Fibroblast of skin of right biceps (primary cell): ENCODE measurements at places on chromosomes 4 and X.

- DNase-seq = no peak
These were observed 494.5 kb downstream of the CFAP47 start for GRCh38 chrX:36414056-36414455.

- DNase-seq = peak; percentile 42
These were observed 63.3 kb upstream of the GAB1 start for GRCh38 chr4:143273160-143273917.

DNA sequence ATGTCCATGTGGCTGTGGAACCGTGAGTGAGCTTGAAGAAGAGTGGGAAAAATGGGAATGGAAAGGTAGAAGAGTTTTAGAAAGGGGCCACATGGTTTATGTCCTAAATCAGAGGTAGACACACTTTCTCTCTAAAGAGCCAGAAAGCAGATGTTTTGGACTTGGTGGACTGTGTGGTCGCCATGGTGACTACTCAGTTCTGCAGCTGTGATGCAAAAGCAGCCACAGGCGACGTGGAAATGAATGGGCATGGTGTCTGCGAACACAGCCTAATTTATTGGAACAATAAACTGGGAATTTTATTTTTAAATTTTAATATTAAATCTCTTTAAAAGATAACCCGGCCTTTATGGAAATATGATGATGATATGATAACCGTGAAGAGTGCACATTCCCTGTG lies 386.0 kb upstream of the FAT1 start:
- no peak for DNase-seq

DNA sequence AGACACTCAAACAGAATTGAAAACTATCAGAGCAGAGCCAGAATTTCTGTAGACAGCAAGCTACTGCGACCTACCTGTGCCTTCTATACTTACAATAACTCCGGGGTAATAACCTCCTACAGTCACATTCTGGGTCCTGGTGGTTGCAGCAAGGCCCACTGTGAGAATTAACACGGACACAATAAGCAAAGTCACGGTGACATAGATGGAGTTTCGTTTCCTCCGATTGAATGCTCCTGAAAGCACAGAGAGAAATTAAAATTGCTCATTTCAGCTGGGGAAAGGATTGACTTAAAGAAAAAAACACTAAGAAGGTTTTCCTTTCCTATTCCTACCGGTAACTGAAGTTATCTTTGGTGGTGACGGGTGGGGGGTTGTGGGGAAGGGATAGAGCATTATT lies 7.0 kb downstream of the TMEM255A start:
- no peak for DNase-seq

- DNase-seq = peak; percentile 41
These were observed 550.9 kb upstream of the BOD1L1 start for GRCh38 chr4:14178421-14178820.

DNA sequence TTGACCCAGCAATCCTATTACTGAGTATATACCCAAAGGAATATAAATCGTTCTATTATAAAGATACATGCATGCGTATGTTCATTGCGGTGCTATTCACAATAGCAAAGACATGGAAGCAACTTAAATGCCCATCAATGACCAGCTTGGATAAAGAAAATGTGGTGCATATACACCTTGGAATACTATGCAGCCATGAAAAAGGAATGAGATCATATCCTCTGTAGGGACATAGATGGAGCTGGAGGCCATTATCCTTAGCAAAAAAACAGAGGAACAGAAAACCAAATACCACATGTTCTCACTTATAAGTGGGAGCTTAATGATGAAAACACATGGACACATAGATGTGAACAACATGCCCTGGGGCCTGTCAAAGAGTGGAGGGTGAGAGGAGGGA lies 124.1 kb upstream of the AFF2 start:
- no peak for DNase-seq

DNA sequence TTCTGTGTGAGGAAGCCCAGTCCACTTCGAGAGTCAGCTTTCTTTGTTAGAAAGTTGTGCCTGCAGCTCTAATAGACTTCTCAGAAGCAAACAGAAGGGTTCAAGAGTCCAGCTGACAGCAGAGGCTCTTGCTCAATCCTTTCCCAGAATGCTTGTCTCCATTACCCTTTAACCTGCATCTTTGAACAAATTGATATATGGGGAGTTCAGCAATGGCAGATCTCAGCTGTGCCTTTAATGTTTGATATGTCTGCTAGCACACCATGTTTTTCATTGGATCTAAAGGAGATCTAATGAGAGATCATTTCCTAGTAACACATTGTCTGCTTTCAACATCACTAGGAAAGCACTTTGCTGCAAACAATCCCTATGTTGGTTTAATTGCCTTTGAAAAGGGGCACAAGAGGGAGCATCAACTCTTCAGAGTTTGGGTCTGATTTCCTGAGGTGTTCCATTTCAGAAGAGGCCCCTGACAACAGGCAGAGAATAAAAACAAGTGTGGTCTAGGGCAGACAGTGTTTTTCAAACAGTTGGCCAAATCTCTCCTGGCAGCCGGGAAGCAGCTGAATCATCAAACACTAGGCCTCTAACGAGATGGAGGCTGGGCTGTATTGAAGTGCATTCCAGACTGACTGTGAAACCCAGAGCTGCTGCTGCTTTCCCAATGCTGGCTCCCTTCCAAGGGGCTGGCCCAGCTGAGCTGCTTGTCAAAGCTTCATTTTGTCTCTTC lies 55.5 kb downstream of the LUZP4 start:
- peak; percentile 97 for DNase-seq

GRCh38 chrX:104195013-104195412 lies 28.8 kb downstream of the FAM199X start:
- DNase-seq = no peak

DNA sequence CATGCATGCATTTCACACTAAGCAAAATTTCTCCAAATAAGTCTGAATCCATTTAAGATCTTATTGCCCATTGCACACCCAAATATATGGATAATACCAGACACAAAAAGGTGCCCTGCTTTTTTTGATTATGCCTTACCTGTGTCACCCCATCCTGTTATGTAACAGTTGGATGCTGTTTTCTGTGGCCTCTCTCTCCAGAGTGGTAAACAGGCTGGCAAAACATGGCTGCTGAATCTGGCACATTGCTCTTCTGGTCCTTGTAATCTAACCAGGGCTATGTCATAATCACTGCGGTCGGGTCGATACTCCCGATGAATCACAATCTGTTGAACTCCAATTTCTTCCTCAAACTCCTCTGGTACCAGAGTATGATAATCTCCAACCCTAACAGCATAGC lies 70.1 kb downstream of the PRSS12 start:
- peak; percentile 61 for DNase-seq

DNA sequence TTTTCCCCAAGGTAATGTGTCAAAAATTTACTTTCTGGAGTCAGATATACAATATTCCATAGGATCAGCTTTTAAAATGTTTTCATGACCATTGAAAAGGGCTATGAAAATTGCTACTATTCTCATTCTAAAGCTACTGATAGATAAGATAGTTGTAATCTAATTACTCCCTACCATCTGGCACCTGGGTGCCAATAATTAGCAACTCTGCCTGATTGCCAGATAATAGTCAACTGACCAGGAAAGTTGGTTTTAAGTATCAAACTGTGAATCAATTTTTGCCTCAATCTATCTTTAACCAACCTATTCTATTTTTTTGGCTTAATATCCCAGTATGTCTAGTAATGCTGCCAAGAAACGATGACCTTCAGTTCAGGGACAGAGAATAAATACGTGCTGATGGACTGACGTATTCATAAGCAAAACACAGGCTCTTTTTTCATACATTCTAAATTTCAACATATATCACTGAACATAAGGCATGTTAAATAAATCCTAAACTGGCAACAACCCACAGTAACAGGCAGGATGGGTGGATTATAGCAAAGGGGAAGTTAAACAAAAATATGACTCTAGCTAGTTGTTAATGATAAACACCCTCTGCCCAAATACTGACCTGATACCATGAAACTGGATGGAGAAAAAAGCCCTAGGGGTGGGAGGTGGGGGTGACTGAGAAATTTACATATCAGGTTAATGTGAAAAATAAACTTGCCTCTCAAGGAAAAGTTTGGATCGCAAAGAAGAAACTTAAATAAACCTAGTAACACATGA lies 18.2 kb downstream of the SH3RF1 start:
- DNase-seq = peak; percentile 25

DNA sequence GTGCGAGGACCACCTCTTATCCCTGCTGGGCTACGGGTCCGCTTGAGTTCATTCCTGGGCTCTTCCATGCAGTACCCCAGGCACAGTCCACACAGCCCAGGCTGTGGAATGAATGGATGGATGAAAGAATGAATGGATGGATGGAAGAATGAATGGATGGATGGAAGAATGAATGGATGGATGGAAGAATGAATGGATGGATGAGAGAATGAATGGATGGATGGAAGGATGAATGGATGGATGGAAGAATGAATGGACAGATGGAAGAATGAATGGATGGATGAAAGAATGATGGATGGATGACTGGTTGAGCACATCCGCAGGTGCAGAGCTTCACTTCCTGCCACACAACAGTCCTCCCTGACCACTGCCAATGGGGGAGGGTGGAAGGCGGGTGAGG lies 28.2 kb downstream of the ACOX3 start:
- DNase-seq = no peak

DNA sequence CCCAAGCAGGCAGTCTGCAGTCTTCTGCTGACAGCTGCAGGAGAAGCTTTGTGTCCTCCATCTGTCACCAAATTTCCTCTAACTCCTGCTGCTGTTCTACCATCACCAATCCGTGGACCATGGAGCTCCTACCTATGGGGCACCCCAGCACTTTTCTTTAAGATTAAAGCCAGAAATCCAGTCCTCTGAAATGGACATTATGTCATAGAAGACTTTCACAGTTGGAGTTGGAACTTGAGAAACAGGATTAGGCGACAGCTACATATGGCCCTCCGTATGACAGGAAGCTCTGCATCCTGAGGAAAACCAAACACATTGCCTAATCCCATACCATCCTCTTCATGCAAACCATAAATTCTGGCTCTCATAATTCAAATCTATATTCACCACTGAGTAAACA lies 470.6 kb upstream of the GALNTL6 start:
- no peak for DNase-seq

DNA sequence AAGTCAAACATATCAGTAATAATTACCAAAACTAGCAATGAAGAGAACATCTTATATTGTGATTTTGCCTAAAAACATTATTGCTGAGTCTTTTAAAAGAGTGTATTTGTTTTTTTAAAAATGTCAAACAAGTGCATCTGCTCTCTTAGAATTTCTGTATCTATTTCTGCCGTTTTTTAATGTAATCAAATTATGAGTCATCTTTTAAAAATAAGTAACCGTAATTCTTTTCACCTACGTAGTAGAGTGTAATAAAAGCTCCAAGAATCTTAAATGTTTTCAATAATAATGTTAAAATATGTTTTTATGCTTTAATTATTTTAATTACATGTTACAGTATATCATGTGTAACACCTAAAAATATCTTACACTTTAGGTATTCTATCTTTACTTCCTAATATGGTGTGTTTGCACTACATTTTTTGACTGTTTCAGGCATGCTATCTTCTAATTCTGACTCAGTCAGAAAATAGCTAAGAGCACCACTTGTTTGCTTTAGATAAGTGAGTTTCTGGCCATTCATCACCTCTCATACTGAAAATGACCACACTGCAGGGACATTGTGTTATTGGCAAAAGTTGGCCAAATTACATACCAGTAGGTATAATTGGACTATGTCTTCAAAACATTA lies 368.5 kb downstream of the PCDH7 start:
- peak; percentile 58 for DNase-seq

DNA sequence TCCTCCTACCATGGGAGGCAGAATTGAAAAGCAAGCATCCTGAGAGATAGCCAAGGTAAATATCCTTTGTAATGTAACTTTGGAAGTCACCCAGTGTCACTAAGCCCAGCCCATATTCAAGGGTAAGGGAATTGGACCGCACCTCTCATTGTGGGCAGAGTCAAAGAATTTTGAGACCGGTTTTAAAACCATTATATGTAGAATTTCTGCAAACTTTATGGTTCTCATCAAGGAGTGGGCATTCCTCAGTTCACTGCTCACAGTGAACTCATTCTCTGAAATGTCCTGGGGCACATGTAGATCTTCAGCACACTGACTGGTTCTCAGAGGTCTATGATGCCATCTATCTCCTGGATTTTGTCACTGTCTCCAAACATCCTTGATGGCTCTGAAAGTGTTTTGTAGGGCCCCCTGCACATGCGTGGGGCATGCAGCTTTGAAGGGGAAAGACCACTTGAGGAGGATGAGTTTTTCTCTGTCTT lies 35.3 kb upstream of the CHRNA9 start:
- no peak for DNase-seq

DNA sequence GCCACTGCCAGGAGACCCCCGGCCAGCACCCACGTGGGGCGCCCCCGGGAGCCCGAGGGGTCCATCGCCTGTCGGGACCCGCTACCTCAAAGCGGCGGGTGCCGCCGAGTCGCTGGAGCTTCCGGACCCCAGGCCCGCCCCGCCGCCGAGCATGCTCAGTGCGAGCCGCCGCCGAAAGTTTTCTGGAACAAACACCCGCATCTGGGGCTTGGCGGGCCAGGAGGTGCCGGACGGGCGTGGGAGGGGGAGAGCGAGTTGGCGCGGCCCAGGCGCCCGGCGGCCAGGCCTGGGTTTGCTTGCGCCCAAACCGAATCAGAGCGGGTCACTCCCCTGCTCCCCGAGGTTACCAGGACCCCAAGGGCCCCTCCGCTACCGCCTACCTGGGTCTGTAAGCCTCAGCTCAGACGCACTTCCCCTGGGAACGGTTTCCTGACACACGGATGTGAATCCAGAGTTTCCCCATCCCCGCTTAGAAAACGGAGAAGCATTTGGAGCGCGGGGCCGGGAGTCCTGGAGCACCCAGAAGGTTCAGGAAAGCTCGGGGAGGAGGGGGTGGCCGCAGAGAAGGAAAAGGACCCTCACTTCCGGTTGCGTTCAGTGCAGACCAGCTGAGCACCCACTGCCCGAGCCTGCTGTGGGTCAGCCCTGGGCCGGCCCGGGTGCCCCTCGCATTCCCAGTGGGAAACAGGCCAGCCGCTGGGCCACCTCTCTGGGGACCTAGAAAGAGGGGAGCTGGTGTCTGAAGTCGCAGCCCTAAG lies at the start of gene EVC2:
Gene EVC2, minus strand, starts transcription at position 111 of the 758 bp plus-strand sequence. Its CDS starts 46 bp downstream, at position 65.
- DNase-seq = peak; percentile 59
